GM23338 (cell line): ENCODE measurements at places on chromosomes 7 and 10. TPM values are rescaled to one million over a fixed set of nuclear protein-coding genes. Genes with fewer than 3 reads are reported as not detected.

- DNase-seq, result no peak
- no peak overlapping the region for H3K4me3 ChIP-seq
- no peaks in the 10 kb centered on the region; the same call in 1 of the 2 replicates for H3K4me1 ChIP-seq
- no peaks in the 10 kb centered on the region for H3K27me3 ChIP-seq
- H3K36me3 ChIP-seq, result no peaks in the 10 kb centered on the region
- no peak overlapping the region for H3K27ac ChIP-seq
Measured at GRCh38 chr10:58854811-58855210, 321.6 kb upstream of the PHYHIPL start.

- DNase-seq, result no peak
- no peak overlapping the region for H3K27ac ChIP-seq
- no peaks in the 10 kb centered on the region for H3K27me3 ChIP-seq
- H3K4me1 ChIP-seq, result peaks cover 10% of the 10 kb centered on the region; the same call in 1 of the 2 replicates
- H3K36me3 ChIP-seq, result no peaks in the 10 kb centered on the region
Measured at GRCh38 chr7:36942025-36942424, 217.7 kb upstream of the AOAH start.

THAP5 gene
- polyA plus RNA-seq, result 15.2 and 18.2 TPM in 2 replicates

- peak; percentile 90 for DNase-seq
- H3K36me3 ChIP-seq, result peaks cover 30% of the 10 kb centered on the region
- H3K4me3 ChIP-seq, result no peak overlapping the region
- H3K4me1 ChIP-seq, result peaks cover 40% of the 10 kb centered on the region
Measured at GRCh38 chr10:6108631-6109443, 20.0 kb downstream of the RBM17 start.

DNA sequence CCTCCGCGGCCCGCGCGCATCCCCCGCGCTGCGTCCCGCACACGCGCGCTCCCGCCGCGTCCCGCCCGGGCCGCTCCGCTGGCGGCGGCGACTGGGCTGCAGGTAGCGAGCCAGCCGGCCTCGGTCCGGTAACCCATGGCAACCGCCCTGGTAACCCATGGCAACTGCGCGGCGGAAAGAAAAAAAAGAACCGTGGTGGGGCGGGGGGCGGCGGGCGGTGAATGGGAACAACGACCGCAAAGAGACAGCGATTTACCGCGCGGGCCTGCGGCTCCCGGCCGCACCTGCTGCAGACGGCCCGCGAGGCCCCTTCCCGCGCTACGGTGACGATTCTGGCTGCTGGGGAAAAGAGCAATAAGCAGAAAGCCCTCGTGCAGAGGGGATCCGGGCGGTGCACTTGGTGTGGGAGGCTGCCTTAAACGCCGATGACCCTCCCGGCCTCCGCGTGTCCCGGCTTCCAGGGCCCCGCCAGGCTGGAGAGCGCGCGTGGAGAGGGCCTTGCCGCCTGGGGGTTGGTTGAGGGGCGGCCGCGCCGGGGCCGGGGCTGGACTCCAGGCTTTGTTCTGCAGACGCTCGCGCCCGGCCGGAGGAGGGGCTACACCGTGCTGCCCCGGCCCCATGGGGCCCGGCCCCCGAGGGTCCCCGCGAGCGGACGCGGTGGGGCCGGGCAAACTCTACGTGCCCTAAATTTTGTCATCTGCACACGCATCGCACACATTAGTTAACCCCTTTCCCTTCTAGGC lies 84.7 kb downstream of the SNX10 start:
- DNase-seq, result peak; percentile 91
- peak overlapping the region; percentile 73 for H3K4me3 ChIP-seq
- no peak overlapping the region for H3K27ac ChIP-seq
- H3K27me3 ChIP-seq, result no peaks in the 10 kb centered on the region

DNA sequence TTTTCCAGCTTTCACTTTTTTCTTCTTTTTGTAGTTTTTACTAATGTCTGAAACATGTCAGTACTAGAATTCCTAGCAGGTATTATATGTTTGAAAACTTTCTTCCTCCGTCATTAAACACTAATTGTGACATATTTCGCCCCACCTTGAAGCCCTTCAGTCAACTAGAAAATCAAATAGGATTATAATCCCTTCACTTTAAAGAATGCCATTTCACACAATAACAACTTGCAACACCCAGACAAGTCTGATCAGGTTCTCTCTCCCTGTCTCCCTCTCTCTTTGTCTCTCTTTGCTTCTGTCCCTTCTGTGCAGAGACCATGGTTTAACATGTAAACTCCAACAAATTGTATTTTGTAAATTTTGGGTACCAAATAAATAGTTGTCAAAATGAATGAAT lies 373.5 kb downstream of the SEMA3D start:
- no peaks in the 10 kb centered on the region for H3K4me1 ChIP-seq
- H3K27me3 ChIP-seq, result no peaks in the 10 kb centered on the region
- no peak overlapping the region for H3K27ac ChIP-seq
- DNase-seq, result no peak
- H3K36me3 ChIP-seq, result no peaks in the 10 kb centered on the region

RARRES2 gene
- polyA plus RNA-seq, result 314 and 317 TPM in 2 replicates

DNA sequence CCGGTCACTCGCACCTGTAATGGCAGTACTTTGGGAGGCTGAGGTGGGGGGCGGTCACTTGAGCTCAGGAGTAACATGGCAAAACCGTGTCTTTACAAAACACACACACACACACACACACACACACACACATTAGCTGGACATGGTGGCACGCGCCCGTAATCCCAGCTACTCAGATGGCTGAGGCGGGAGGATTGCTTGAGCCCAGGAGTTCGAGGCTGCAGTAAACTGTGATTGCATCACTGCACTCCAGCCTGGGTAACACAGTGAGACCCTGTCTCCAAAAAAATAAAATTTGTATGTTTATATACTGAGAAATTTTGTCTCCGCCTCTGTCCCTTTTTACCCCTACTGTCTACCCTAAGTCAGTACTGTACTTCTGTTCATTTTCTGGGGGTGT lies 86.6 kb downstream of the CUX1 start:
- no peak overlapping the region for H3K27ac ChIP-seq
- H3K36me3 ChIP-seq, result no peaks in the 10 kb centered on the region
- H3K4me3 ChIP-seq, result no peak overlapping the region
- no peak for DNase-seq

- H3K4me3 ChIP-seq, result no peak overlapping the region
- H3K27me3 ChIP-seq, result peaks cover 4% of the 10 kb centered on the region
- DNase-seq, result no peak
- peaks cover 11% of the 10 kb centered on the region for H3K4me1 ChIP-seq
Measured at GRCh38 chr7:100677308-100678267, 4.0 kb downstream of the GNB2 start.

- H3K27ac ChIP-seq, result no peak overlapping the region
- H3K27me3 ChIP-seq, result no peaks in the 10 kb centered on the region
- no peak overlapping the region for H3K4me3 ChIP-seq
- no peaks in the 10 kb centered on the region for H3K4me1 ChIP-seq
- no peak for DNase-seq
- H3K36me3 ChIP-seq, result peaks cover 5% of the 10 kb centered on the region
Measured at GRCh38 chr7:135991322-135991721, 14.2 kb upstream of the MTPN start.
